ENCODE measurements at places on chromosomes 1 and 21.

GRCh38 chr1:227917081-227917950 is 30.4 kb downstream of the WNT9A start:
- DNase-seq = peak; percentile 12

DNA sequence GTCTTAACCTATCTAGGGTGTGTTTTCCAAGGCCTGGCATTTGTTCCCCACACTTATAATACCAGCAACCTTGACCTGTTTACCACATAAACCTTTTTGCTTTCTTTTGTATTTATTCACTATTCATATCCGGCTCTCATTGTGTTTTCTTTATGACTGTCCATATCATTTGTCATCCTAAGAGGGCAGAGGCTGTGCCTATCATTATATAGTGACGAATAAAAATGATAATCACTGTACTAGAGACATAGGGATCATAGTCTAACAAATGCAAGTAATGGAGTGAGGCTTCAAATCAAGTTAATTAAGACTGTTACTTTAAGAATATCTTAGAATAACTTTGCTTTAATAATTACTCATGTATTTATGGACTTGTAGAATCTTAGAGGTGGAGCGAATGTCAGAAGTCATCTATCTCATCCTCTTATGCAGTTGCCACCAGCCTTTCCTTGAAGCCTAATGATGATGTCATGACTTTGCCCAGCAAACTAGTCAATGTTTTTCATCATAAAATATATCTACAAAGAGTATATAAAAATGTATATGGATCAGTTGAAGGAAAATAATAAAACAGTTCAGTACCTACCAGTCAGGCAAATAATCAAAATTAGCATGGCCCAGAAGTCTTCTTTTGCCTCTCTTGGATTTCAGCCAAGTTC is 4.7 kb upstream of the ETV3 start:
- no peak for DNase-seq

- DNase-seq = no peak
These were observed 33.2 kb upstream of the CD2 start for GRCh38 chr1:116721039-116721405.

GRCh38 chr1:228314315-228314657 is 92.3 kb downstream of the TRIM11 start:
- no peak for DNase-seq

- no peak for DNase-seq
These were observed 88.0 kb downstream of the SIK1 start for GRCh38 chr21:43338951-43339350.

GRCh38 chr1:227899141-227899819 is 48.5 kb downstream of the WNT9A start:
- no peak for DNase-seq

GRCh38 chr1:200176181-200176580 is 148.7 kb downstream of the NR5A2 start:
- no peak for DNase-seq

- DNase-seq = no peak
These were observed 555.6 kb downstream of the LTN1 start for GRCh38 chr21:28437061-28437460.

DNA sequence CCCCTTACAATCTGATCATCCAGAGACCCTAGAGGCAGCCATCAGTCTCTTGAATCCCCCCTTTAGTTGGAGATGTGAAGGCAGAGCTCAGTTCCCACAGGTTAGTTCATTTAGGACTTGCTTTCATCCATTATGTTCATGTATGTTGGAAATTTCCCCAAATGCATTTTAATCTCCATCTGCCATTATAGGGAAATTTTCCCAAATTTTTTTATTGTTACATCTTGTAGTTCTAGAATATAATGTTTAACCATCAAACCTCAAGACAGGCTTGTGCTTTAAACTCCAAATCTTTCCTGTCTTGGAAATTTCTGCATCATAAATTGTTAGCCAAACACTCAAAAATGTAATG is 68.4 kb downstream of the RRAGC start:
- DNase-seq = no peak

GRCh38 chr1:70083519-70083918 is 121.9 kb downstream of the LRRC40 start:
- no peak for DNase-seq

GRCh38 chr1:77706321-77706720 is 23.9 kb upstream of the ZZZ3 start:
- no peak for DNase-seq

- DNase-seq = no peak
These were observed 149.3 kb downstream of the TGFB2 start for GRCh38 chr1:218494449-218494852.

DNA sequence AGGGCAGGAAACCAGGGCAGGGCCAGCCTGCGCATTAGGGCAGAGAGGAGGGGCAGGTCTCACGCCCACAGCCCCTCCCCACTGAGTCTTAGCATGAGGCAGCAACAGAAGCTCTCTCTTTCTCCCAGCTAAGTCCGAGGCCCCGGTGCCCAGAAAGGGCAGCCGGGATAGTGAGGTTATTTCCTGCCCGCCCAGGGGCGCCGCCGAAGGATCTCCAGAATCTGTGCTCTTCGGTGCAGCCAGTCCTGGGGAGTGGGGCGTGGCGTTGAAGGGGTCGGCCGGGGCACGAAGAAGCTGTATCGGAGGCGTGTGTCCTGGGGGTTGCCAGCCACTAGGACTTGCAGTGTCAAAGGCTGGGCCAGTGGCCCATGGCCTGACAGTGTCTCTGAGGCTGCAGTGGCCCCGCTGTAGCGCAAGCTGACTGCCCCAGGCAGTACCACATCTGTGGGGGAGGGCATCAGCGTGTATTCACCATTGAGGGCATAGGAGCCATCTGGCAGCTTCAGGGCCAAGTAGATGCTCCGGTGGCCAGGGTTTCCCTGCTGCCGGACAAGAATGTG is 7.8 kb downstream of the ADAMTS4 start:
- no peak for DNase-seq

- DNase-seq = no peak
These were observed 24.4 kb downstream of the PSEN2 start for GRCh38 chr1:226894826-226895225.

DNA sequence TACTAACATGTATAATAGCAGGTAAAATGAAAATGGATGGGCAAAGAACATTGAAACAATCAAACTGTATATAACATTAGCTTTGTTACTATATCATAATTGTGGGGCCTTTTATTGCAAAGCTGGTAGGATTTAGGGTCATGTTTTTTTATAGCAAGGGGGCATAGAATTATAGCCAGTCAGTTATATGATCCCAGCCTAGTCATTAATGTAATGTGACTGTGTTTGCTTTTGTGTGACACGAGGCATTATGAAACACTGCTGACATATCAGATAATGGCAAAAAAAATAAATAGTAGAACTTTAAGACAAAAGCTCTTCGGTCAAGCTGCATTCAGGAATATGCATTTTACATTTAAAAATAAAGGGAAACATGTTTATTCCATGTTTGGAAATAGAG is 81.3 kb upstream of the ZNF281 start:
- DNase-seq = no peak

DNA sequence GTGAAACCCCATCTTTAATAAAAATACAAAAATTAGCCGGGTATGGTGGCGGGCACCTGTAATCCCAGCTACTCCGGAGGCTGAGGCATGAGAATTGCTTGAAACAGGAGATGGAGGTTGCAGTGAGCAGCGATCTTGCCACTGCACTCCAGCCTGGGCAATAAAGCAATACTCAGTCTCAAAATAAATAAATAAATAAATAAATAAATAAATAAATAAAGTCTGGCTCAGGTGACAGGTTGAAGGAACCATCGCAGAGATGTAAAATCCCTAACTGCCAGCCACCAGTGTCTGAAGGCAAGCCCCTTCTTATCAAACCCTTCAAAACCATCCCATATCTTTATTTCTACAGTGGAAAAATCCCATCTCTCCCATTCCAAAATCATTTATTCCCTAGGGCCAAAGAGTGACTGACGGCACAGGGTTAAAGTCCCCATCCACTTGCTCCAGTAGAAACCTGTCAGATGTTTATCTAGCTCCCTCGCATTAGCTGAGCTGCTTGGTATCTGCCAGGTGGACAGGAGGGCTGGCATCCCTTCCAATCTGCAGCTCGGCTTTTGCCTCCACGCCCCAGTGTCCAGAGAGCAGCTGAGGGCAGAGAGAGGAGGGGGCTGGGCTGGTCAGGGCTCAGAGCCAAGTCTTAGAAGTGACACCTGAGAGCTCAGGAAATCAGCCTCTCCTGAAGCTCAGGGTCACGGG is 5.0 kb downstream of the CSRP1 start:
- DNase-seq = no peak

DNA sequence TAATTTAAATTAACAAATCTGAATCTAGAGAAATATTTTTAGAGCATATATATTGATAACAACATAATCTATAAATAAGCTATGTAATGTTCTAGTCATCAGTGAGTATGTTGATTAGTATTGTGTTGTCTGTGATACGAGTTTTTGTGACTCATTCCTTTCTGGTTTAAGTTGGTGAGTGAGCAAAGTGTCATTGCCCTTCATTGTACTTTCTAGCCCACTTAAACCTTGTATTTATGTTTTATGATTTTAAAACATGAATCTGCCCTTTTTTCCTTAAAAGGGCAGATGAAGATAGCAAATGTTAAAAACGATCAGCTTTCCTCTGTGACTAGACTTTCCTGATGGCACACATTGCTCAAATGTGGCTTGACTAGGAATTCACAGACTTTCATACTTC is 38.5 kb downstream of the MACO1 start:
- no peak for DNase-seq
